ENCODE measurements at places on chromosomes 12 and 14.

DNA sequence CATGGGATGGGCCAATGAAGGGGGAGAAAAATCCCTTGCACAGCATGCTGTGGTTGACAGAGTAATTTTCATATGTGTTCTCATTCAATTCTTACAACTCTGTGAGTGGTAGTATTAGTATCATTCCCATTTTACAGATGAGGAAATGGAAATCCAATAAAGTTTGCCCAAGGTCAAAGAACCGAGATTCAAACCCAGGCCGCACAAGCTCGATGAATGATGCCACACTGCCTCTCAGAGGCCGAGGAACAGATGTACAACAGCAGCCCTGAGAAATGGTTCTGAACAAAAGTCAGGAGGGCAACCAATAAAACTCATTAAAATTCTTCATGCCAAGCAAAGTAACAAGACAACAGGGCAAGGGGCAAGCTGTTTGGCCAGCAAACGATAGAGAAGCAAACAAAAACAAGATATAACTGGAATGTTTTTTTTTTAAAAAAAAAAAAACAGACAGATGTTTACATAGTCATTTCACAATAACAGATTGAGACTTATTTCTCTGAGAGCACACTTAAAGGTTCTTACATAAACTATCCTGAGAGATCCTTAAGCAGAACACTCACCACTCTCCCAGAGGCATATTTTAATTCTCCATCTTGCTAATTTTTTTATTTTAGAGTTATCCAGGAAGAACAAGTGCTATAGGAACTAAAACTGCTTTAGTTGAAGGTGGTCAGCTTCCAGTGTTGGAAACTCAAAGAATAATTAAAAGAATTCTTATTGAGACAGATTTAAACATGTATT, 85.8 kb downstream of the EXOC5 start:
- DNase-seq: no peak

DNA sequence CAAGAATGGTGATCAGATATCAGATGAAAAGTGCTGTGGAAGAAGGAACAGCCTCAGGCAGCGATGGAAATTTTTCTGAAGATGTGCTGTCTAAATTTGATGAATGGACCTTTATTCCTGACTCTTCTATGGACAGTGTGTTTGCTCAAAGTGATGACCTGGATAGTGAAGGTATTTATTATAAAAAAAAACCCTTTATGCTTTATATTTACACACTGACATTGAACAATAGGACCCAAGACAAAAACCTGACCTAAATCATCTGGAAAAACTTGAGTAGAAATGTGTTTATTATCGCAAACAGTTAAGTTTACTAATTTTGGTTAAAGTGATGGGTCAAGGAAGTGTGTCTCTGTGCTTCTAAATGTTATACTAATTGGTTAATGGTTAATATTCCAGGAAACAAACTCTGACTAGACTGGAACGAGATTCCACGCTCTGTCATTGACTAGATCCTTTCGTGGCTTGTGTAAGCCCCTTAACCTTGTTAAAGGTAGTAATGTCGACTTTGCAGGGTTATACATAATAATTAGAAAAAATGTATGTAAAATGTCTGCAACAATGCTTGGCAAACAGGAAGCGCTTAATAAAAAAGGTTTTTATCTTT, 62.7 kb downstream of the LRRK2 start:
- no peak for DNase-seq

GRCh38 chr12:12265571-12266388, 1.1 kb downstream of the LRP6 start:
- peak; percentile 24 for DNase-seq

DNA sequence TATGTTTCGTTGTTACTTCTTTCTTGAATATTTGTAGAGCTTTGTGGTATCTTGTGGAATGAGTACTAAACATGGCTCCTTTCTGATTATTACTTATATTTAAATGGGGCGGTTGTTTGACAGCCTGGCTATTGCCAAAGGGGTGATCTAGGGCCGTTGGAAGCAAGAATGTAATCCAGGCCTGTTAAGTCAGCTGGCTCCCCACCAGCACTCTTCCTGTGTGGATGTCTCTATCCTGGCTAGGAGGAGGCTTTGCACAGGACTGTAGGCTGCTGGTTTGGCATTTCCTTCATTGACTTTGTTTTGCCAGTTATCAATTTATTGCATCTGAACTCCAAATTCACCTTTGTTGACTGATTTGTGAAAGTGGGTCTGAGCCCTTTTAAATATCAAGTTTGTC, 5.6 kb downstream of the FAM234B start:
- no peak for DNase-seq

GRCh38 chr14:70257526-70257925, 68.8 kb upstream of the SLC8A3 start:
- DNase-seq: no peak

DNA sequence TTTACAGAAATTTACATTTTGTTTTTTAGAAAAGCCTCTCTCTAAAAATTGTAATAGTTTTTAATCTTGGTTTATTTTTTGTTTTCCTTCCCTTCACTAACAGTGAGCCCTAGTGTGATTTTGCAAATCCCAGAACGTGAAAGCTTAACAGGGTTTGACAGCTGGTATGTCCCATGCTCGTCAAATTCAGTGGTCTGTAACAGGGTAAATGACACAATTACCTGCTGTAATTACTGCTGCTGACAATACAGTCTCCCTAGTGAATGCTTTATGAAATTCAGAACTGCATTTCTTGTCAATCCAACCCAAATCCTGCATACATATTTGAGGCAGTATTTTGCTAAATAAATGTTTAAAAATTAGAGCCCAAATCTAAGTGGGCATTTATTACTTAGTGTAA, 249.2 kb downstream of the NELL2 start:
- DNase-seq: no peak

DNA sequence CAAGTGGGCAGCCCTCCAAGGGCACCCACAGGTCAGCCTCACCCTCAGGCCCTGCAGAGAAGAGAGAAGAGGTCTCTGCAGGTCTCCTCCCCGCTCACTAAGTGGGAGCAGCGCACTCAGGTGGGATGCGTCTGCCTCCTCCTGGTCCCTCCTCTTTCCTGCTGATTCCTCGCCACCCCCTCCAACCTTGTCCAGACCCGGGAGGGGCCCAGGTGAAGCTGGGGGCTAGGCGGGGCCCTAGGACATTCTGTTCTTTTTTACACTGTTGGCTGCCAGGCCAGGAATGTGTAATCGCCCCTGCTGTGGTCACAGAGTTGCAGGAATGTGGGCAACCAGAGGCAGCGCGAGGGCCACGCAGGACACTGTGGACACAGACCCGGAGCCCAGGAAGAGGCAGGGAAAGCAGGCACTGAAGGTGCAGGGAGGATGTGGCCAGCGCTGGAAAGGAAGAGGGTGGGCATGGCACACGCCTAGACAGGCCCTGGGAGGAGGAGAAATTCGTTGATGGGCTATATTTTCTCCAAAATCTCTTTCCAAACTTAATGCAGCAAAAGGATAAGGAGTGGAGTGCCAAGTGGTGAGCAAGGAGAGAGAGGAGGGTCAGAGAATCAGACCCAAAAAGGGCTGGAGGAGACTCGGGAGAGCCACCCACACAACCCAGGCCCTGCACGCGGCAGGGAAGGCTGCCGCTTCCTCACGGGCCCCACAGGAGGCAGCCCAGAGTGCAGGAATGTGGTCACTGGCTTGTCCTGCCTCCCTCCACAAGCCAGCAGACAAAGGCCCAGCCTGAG, 911 bp upstream of the SCNN1A start:
- peak; percentile 41 for DNase-seq

DNA sequence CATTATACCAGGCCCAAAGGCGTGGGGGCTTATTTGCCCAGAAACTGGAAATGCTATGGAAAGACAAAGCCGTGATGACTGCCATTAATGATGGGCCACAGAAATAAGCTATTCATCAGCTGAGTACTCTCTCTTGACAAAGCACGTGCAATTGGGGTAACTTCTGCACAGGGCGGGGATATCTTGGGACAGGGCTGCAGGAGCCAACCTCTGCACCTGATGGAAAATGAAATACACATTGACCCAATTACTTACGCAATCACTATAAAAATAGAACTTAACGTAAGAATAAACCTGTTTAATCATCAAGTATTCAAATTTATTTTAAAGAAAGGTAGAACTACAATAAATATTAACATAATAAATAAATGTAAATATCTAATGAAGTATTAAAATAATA, 180.1 kb upstream of the NTF3 start:
- DNase-seq: no peak

DNA sequence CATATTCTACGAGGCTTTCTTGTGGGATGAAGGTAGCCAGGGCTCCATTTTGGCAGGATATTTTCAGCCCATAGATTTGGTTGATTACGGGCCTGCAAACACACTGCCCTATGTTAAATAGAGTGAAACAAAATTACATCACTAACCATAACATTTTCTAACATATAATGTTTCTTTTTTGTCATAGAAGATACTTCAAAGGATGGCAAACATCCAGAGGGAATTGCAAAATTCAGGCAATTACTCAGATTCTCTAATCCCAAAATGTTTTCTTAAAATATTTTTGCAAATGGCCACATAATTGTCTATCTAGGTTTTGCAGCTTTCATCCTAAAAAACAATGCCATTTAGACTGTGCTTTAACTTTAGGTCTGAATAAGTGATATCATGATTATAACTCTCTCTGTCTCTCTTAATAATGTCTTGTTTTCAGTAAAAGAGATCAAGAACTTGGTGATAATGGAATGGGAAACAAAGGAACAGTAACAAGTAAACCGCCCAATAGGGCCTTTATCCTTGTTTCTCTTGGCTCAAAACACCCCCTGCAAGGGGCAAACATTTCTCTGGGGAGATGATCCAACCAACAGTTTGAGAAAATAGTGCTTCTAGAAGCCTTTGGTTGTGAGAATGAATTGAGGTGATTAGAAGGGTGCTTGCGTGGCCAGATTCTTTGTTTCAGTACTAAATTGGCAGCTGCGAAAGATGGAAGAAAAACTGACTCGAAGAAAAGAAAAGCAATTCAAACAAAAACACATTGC, 54.4 kb upstream of the BTG1 start:
- DNase-seq: no peak

- no peak for DNase-seq
Measured at GRCh38 chr12:89781156-89781555, 72.5 kb upstream of the ATP2B1 start.

GRCh38 chr12:72214163-72214562, 58.0 kb upstream of the TRHDE start:
- no peak for DNase-seq

- DNase-seq: no peak
Measured at GRCh38 chr12:58592475-58593207, 327.7 kb downstream of the LRIG3 start.

DNA sequence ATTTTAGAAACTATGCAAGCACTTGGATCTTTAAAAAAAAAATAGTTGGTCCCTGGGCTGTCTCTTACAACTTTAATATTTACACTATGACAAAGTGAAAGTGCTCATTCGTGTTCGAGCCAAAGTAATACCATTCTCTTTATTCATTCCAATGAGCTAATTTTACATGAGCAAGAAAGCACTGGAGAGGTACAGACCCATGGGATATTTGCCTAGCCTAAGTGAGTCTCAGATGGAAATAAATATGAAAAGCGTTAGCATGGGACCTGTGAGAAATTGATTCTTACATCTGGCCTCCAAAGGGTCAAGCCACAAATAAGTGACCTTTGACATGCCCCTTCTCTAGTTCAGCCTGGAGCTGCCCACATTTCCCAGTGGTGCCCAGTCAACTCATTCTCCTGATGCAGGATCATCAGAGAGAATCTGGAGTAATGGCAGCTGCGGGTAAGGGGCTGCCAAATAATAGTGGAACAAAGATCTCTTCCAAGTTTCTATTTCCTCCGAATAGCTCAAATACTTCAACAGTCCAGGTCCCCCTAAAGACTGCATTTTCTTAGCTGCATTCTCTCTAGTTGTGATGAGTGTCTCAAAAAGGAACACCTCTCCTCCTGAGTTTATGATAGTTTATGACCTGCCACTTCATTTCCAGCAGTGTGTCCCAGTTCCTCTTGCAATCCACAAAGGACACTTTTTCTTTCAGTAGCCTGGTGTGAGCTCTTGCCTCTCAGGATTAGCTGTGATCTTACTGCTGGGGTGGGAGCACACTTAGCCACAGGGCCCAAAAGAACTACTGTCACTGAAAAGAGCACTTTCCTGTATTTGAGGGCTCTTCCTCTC, 208.2 kb downstream of the DAD1 start:
- no peak for DNase-seq

DNA sequence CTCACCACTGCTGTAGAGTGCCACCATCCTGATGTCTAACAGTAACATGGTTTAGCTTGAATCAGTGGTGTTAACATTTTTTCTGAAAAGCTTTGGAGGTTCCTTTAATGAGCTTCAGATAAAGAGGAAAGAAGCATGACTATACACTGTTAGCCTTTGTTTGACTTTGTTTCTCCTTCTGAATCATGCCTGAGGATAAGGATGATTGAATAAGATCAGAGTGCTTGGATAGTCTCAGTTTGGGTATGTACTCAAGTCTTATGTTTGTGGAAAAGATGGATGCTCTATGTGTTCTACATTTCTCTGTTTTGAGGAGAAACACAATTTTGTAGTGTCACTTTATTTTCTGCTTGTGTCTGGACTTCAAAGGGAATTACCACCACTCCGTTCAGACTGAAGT, 42.0 kb downstream of the GPATCH2L start:
- peak; percentile 10 for DNase-seq

GRCh38 chr12:84814664-84815245, 97.8 kb downstream of the SLC6A15 start:
- DNase-seq: no peak

GRCh38 chr14:45252366-45253069, 484 bp downstream of the MIS18BP1 start:
- peak; percentile 23 for DNase-seq

GRCh38 chr14:70858641-70859040, 48.6 kb upstream of the PCNX1 start:
- DNase-seq: no peak

GRCh38 chr14:105075379-105076295, 10.4 kb upstream of the GPR132 start:
- DNase-seq: no peak

- DNase-seq: no peak
Measured at GRCh38 chr12:79083181-79083580, 218.6 kb downstream of the SYT1 start.

DNA sequence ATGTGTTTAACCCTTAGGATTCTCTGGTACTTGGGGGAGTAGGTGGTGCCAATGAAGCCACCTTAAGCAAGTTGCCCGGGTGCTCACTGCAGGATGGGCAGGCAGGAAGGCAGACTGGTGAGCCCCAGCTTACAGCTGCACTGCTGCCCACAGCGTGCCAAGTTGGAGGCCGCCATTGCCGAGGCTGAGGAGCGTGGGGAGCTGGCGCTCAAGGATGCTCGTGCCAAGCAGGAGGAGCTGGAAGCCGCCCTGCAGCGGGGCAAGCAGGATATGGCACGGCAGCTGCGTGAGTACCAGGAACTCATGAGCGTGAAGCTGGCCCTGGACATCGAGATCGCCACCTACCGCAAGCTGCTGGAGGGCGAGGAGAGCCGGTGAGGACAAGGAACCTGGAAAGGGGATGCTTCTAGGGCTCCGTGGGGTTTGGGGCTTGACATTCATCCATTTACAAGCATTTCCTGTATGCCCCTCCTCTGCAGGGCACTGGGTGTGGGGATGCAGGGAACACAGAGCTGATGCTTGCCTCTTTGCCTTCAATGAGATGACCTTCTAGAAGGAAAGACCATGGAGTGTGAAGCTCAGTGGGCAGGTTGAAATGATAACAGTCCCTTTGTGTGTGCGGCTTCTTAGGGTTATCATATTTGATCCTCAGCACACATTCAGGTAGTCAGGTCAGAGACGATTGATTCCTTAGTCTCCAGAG, 12.4 kb downstream of the KRT7 start:
- no peak for DNase-seq

- no peak for DNase-seq
Measured at GRCh38 chr12:76238688-76239087, 109.5 kb downstream of the BBS10 start.

- no peak for DNase-seq
Measured at GRCh38 chr14:51550636-51551035, 101.1 kb upstream of the FRMD6 start.

All from kidney capillary endothelial cell (primary cell).